Stimulated activated CD4-positive, alpha-beta T cell treated with anti-CD3 and anti-CD28 coated beads, Interleukin-15, amount 100 ng/mL, for 1 hour (primary cell): ENCODE measurements at places on chromosomes 16 and 17.

DNA sequence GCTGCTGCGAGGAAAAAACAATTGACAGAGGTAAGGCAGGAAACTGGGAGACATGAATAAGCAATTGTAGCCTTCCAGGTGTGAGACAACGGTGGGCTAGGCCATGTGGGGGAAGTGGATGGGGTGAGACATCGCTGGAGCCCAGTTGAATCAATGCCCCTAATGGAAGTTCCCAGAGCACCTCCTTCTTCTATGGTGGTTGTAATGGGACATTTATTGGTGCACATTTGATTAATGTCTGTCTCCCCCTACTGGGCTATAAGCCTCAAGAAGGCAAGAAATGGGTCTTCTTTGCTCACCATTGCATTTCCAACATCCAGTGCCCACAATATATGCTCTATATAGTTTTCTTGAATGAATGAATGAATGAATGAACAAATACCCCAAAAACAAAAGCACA is 22.7 kb upstream of the CD300E start:
- DNase-seq = no peak

DNA sequence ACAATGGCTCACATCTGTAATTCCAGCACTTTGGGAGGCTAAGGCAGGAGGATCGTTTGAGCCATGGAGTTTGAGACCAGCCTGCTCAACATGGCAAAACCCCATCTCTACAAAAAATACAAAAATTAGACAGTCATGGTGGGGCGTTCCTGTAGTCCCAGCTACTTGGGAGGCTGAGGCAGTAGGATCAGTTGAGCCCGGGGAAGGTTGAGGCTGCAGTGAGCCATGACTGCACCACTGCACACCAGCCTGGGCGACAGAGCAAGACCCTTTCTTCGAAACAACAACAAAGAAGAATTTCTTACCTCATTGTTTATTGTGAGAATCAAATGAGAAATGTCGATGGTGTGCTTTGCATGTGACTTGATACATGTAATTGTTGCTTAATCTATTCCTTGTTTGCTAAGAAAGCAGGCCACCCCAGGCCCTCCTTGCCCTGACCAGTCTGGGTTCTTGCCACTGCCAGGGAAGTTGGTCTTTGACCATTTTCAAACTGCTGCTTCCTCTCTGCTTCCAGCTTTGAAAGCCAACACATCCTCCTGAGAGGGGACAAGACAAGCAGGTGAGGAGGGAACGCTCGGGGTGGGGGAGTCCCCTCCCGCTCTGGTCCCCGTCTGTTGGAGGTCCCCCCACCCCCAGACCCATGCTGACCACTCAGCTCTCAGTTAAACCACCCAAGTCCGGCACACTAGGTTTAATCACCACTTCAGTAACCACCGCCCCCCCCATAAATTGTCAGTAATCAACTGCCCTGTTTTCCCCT is 47.3 kb upstream of the CPNE2 start:
- no peak for DNase-seq

DNA sequence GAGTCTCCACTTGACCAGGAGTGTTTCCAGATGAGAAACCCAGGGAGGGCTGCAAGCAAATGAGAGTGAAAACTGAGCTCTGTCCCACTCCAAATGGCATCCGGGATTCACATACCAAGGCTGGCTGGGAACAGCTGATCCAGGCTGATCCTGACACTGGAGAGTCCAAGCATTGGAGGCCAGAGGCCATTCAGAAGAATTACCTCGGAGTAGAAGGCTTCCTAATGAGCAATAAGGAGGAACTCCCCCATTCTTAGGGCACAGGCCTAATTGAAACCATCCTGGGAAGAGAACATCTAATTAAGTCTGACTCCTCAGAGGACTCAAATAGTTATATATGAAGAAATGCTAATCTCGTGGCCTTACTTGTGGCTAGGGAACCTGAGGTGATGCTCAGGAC is 142.8 kb downstream of the PRKCA start:
- no peak for DNase-seq

DNA sequence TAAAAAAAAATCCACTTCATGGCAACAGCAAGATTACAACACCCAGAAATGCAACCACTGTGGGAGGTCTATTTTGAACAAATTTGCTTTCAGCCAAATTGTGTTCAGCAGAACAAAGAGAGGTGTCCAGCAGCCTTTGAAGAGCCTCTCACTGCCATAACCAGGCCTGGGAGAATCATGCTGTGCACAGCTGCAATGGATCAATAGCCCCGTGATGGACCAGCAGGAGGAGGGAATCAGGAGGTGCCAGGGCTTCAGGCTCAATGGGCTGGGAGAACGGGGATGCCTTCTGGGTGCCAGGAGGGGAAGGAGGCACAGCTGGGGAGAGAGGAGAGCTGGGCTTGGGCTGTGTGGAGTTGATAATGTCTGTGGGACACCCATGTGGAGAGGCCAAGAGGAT is 366.2 kb upstream of the EEF2KMT start:
- DNase-seq = no peak

DNA sequence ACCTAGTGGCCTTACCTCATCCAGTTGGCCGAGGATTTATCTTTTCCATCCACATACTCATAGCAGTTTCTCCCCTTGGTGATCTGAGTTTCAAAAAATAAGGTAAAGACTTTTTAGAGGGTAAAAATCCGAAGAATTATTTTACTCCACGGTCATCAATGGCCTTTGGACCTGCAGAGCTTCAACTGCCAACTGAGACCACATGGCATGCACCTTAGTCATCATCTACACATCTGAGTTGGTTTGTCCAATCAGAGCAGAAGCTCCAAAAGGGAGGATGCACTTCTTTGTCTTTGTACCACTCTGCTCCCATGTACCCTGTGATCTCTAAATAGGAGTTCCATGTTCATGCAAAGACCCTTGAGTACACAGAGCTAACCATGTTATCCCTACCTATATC is 15.7 kb downstream of the PRDM7 start:
- no peak for DNase-seq

- no peak for DNase-seq
These were observed 10.0 kb upstream of the MPRIP start for GRCh38 chr17:17032131-17032692.

DNA sequence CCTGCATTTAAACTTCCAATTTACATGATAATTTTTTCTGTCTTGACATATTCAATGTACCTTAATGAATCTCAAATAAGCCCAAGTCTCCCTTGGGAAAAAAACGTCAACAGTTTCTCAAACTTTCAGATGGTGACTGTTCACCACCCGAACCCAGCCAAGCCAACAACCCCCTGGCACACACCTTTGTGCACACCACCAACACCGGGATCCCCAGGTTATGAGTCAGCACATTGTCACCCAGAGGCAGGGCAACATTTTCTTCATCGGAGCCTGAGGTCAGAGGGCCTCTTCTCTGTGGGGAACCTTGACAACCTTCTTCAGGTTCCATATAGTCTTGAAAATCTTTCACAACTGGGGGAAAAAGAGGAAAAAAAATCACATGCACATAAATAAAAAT is 15.5 kb downstream of the DYNC1LI2 start:
- DNase-seq = no peak

DNA sequence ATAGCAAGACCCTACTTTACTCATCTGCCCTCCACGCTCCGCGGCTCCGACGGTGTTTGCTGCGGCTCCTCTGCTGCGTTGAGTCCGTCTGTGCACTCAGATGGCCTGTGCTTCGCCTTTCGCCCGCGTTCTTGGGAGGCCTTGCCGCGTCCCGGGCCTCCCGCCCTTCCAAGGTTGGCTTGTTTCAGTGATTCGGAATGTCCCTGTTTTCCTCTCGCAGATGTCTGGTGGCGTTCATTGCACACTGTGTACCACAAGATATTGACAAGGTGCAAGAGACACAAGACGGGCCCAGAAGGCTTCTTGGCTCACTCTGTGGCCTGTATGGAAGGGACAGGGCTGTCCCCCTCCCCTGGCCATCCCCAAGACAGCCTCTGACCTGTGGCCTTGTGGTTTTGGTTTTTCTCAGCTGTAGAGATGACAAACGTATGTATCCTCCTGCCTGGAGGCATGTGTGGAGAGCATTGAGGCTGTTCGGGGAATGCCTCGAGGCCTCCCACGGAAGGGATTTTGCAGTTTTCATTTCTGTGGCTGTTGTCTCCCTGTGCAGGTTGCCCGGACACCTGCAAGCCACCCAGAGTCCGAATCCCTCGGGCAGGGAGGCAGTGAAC is 15.4 kb downstream of the MGRN1 start:
- no peak for DNase-seq
